Suppressor macrophage treated with lipopolysaccharide for 1 hour (primary cell): ENCODE measurements at places on chromosomes 2 and 18.
A peak's percentile ranks its signal among the peaks of the same experiment; 100 is the strongest.

DNA sequence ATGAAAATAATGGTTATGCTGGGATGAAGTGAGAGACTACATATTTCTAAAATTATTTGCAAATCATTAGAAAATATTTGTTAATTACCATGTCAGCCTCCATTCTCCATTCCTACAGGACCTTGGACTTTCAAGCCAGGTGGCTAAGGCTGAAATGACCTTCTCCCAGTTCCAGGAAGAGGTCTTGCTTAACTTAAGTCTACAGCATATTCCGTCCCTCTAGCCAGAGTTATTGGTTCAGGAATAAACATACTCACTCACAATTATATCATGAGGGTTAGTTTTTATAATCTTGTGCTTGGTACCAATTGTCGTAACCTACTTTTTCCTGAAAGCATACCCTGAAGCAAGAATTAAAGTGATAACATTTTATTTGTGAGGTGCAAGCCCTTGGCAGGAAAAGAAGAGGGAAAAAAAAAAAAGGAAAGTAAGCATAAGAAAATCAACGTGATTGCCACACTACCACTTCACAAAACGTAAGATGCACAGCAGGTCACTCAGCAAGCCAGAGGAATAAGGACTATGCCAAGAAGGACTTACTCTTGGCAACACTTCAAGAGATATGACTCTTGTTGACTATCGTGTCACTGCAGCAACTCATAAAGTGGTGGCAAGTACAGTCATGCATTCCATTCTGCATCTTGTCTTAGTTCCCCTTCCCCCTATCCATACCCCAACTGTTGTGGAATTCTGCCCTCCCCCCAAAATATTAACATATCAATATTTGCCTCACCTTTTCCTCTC lies 479.1 kb downstream of the MBD2 start:
- DNase-seq, result no peak

DNA sequence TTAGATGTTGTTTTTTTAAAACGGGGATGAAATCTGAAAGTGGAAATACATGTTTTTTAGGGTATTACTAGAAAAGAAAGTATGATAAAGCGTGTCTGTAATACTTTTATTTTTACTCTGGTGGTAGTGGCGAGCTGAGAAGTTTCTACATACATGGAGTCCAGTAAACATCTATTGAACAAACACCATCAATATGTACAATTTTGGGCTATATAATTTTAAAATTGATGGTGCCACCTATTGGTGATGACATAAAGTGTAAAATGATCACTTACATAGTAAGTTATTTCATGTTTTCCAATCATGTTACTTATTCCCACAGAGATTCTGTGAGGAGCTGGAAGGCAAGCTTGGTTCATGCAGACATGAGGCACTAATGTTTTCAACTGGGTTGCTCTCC lies 31.5 kb upstream of the NFE2L2 start:
- DNase-seq, result peak; percentile 69

DNA sequence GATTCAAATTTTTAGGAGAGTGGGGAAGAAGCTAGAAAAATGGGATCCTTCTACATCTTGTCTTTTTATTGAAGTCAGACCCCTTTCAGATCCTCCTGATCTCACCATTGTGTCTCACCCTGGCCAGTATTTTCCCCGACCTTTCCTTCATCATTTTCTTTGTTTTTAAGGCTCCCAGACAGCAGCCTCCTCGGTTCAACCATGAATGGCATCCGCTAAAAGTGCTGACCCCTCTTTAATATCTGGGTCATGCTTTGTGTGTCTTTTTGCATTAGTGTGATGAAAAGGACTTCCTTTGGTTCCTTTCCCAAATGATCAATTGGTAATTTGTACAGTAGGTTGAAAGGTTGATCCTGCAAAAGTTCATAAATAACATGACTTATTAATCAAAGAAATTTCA lies 26.7 kb upstream of the THOC1 start:
- no peak for DNase-seq

GRCh38 chr2:147739508-147739907 lies 105.3 kb upstream of the ACVR2A start:
- DNase-seq, result no peak

- no peak for DNase-seq
These were observed 42.9 kb upstream of the RFX8 start for GRCh38 chr2:101517758-101518271.

GRCh38 chr18:6207116-6207515 lies 207.6 kb downstream of the L3MBTL4 start:
- DNase-seq, result no peak
